NCI-H510A (cell line): ENCODE measurements at places on chromosomes 7 and 10.

DNA sequence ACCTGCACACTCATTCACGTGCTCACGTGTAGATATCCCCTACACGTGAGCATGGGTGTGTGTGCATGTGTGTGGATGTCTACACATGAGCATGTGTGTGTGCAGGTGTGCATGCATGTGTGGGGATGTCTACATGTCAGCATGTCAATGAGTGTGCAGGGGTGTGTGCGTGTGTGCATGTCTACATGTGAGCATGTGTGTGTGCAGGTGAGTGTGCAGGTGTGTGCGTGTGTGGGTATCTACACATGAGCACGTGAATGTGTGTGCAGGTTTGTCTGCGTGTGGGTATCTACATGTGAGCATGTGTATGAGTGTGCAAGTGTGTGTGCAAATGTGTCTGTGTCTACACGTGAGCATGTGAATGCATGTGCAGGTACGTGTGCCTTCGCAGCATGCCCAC lies 274.8 kb downstream of the PTPRN2 start:
- DNase-seq = no peak

- no peak for DNase-seq
Observed at GRCh38 chr10:7706534-7707073, 3.5 kb downstream of the ITIH2 start.

- no peak for DNase-seq
Observed at GRCh38 chr10:74514322-74514721, 312.1 kb upstream of the KAT6B start.

DNA sequence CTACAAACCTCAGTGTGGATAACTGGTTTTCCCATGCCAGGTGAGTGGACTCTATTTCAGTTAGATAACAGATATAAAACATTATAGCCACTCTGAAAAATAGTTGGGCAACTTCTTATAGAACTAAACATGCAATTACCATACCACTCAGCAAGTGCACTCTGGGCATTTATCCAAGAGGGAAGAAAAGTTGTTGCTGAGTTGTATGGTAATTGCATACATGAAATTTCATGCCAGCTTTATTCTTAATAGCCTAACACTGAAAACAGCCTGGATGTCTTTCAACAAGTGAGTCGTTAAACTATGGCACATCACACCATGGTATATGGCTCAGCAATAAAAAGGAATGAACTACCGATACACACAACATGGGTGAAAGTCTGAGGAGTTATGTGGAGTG lies 10.6 kb upstream of the UPP1 start:
- no peak for DNase-seq

- DNase-seq = no peak
Observed at GRCh38 chr10:86104156-86104555, 262.4 kb downstream of the GRID1 start.
